NCI-H1105 treated with DMSO at 0.1 percent for 48 hours (cell line): ENCODE measurements at places on chromosomes 12 and 14.

DNA sequence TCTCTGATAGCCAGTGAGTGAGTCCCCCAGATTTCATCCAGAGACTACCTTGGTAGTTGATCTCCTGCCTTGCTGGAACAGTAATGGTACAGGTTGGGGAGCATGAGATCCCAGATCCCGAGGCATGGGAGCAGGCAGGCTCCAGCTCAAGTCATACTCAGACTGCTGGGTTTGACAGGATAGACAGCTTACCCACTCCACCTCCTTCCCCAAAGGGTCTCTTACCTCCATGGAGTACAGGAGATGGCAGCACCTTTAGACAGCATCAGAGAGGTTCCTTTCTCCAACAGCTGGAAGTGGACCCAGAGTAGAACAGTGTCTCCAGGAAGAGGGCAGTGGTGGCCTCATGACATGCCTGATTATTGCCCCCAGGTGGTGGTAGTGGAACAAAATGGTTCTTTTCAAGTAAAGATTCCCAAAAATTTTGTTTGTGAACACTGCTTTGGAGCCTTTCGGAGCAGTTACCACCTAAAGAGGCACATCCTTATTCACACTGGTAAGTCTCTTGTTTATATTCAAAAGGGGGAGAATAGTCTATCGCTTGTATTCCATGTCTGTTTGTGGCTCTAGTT, 4.9 kb upstream of the CSAD start:
- DNase-seq = no peak

GRCh38 chr12:130423136-130423535, 85.4 kb downstream of the PIWIL1 start:
- no peak for DNase-seq

DNA sequence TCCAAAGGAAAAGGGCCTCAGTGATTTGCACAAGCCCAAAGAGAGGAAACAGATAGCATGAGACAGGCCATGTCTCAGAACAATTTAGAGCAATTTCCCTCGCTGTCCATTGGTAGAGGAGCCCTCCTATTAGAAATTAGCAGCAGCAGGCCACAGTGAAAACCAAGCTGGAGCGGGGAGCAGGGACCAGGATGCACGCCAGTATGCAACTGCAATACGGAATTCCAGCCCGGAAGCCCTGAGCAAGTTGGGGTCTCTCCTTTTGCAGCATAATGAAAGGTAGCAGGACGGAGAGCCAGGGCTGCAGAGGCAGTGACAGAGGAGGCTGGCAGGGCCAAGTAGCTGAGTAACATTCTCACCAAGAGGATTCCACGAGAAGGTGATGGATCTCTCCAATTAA, 84.9 kb upstream of the CLMN start:
- DNase-seq = no peak

DNA sequence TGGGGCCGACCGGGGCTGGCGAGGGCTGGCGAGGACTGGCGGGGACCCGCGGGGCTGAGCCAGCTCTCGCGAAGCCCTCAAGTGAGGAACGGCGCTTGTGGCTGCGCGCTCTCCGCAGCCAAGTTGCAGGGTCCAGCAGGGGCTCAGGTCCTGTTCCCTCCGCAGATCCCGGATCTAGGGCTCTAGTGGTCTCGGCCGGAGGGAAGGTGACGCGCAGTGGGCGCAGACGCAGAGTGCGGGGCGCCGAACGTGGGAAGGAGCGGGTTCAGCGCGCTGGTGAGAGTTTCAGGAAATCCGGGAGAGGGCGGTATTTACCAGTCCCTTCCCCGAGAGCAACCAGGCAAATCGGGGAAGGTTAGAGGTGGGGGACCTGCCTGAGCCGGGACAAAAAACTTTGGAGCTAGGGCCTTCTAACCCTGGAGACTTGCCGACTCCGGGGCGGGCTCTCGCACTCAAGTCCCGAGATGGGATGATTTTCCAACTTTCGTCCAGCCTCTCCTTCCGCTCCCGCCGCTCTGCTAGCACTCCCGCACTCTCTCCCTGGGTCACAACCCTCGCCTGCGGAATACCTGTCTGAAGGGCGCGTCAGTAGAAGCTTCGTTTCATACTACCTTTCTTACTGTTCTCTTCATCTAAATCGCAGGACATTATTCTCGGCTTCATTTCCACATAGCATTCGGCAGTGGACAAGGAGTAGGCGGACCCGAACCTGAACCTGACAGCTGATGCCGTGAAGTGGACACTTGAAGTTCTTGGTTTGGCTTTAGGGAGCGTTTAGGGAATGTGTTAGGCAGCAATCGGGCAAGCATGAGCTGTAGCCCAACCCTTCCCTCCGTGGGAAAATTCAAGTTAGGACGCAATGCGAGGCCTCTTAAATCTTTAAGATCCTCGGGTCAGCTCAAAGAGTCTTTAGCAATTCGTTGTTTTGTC, 13.6 kb upstream of the PAX9 start:
- peak; percentile 66 for DNase-seq
